ENCODE measurements at places on chromosomes 2 and 18. TPM values are rescaled to one million over a fixed set of nuclear protein-coding genes. Genes with fewer than 3 reads are reported as not detected.

The TMEM178A gene
- 0.21 TPM for total RNA-seq

The CYTIP gene
- total RNA-seq: not detected

The AGXT gene
- total RNA-seq: not detected

The CYP27C1 gene
- 4.7 TPM for total RNA-seq

The GPR45 gene
- not detected for total RNA-seq

The KLHL29 gene
- 6.2 TPM for total RNA-seq

The RNU2-63P gene
- total RNA-seq: not detected

The IMMT gene
- total RNA-seq: 119 TPM

The NEB gene
- 0.20 TPM for total RNA-seq

The AGAP1 gene
- total RNA-seq: 22.4 TPM

The DOK6 gene
- total RNA-seq: not detected

The AMER3 gene
- total RNA-seq: not detected

The PRLH gene
- not detected for total RNA-seq

The UNC50 gene
- 44.6 TPM for total RNA-seq

The CCDC93 gene
- total RNA-seq: 12.4 TPM

The GNLY gene
- total RNA-seq: 0.30 TPM

The WNT10A gene
- 0.10 TPM for total RNA-seq

The OXER1 gene
- total RNA-seq: not detected

The LRRTM4 gene
- not detected for total RNA-seq

The EPC2 gene
- 10.5 TPM for total RNA-seq

The CHRNG gene
- total RNA-seq: not detected

The POTEJ gene
- total RNA-seq: not detected

The KLHL41 gene
- total RNA-seq: 0.50 TPM

The CHAC2 gene
- 11.9 TPM for total RNA-seq

The NCKAP5 gene
- 0.90 TPM for total RNA-seq

The NCOA1 gene
- 7.6 TPM for total RNA-seq

The HOXD13 gene
- 0.27 TPM for total RNA-seq

The ESCO1 gene
- total RNA-seq: 9.2 TPM

The APOB gene
- total RNA-seq: not detected

The IGFBP5 gene
- 0.22 TPM for total RNA-seq

The PLEKHA3 gene
- total RNA-seq: 16.1 TPM

The MDH1B gene
- 1.9 TPM for total RNA-seq

The CTAGE1 gene
- not detected for total RNA-seq

The EN1 gene
- total RNA-seq: 0.70 TPM

The SNRPD1 gene
- total RNA-seq: 170 TPM

The MC4R gene
- not detected for total RNA-seq

The BMP10 gene
- not detected for total RNA-seq

The ZSCAN30 gene
- total RNA-seq: 0.48 TPM

The FOXD4L1 gene
- 0.31 TPM for total RNA-seq

The SERPINB3 gene
- not detected for total RNA-seq

The ERBB4 gene
- not detected for total RNA-seq

The ACVR1C gene
- not detected for total RNA-seq

The AQP12A gene
- not detected for total RNA-seq

The AQP12B gene
- total RNA-seq: not detected

The KIF5C gene
- 0.32 TPM for total RNA-seq

The SP140 gene
- total RNA-seq: 0.27 TPM

The CAVIN2 gene
- 48.1 TPM for total RNA-seq

The DSEL gene
- 0.40 TPM for total RNA-seq

The NBAS gene
- total RNA-seq: 14.9 TPM

The AAK1 gene
- total RNA-seq: 14.7 TPM

All from A549 treated with Mapracorat at 1 μM for 4 hours (cell line).